A549 treated with Hydrocortisone at 1 μM for 4 hours (cell line): ENCODE measurements at places on chromosomes 7 and 10. TPM values are rescaled to one million over a fixed set of nuclear protein-coding genes. Genes with fewer than 3 reads are reported as not detected.

Gene DEPP1
- total RNA-seq: 1.5 to 3.2 TPM (median 2.0 TPM) in 5 replicates

Gene IMMP2L
- 16.3 to 21.6 TPM (median 18.7 TPM) in 5 replicates for total RNA-seq

Gene AS3MT
- total RNA-seq: 3.0 to 4.3 TPM (median 3.9 TPM) in 5 replicates

Gene ZNF425
- 1.1 to 1.7 TPM (median 1.4 TPM) in 5 replicates for total RNA-seq

Gene ANKRD30A
- total RNA-seq: 0.36 to 0.99 TPM (median 0.86 TPM) in 5 replicates

Gene ACTL6B
- not detected in 5 replicates for total RNA-seq

Gene EVX1
- 0.07 to 0.22 TPM (median 0.13 TPM) in 5 replicates for total RNA-seq

Gene EPO
- not detected in 5 replicates for total RNA-seq

Gene EEPD1
- 54.5 to 61.6 TPM (median 58.0 TPM) in 5 replicates for total RNA-seq

Gene VWDE
- 0.31 to 0.70 TPM (median 0.43 TPM) in 5 replicates for total RNA-seq

Gene TMEM229A
- not detected in 5 replicates for total RNA-seq

Gene ACSM6
- not detected in 5 replicates for total RNA-seq

Gene SSC4D
- total RNA-seq: 0.71 to 1.4 TPM (median 1.1 TPM) in 5 replicates

Gene LGI1
- total RNA-seq: not detected in 5 replicates

Gene PPP1R9A
- 2.8 to 4.6 TPM (median 3.7 TPM) in 5 replicates for total RNA-seq

Gene ACSL5
- 0.29 to 0.46 TPM (median 0.41 TPM) in 5 replicates for total RNA-seq

Gene PRLHR
- total RNA-seq: not detected in 5 replicates

Gene DDC
- 0.54 to 1.3 TPM (median 0.85 TPM) in 5 replicates for total RNA-seq

Gene CDK14
- total RNA-seq: 0.07 to 0.42 TPM (median 0.21 TPM) in 5 replicates

Gene ASZ1
- total RNA-seq: not detected in 5 replicates

Gene GSAP
- total RNA-seq: 2.7 to 3.7 TPM (median 3.3 TPM) in 5 replicates

Gene TUBB8
- total RNA-seq: 0.06 to 0.22 TPM (median 0.15 TPM) in 3 of 5 replicates, not detected in the others

Gene LIMK1
- total RNA-seq: 29.7 to 34.2 TPM (median 32.1 TPM) in 5 replicates

Gene UNC5B
- total RNA-seq: 2.5 to 3.3 TPM (median 3.1 TPM) in 5 replicates

Gene LEP
- not detected in 5 replicates for total RNA-seq

Gene ITIH5
- 0.02 to 0.20 TPM (median 0.13 TPM) in 5 replicates for total RNA-seq

Gene STAG3
- 0.07 to 0.52 TPM (median 0.15 TPM) in 5 replicates for total RNA-seq

Gene CCM2
- 39.8 to 53.1 TPM (median 45.7 TPM) in 5 replicates for total RNA-seq

Gene UTF1
- total RNA-seq: 0.10 TPM in 1 of 5 replicates, not detected in the others

Gene ACTR3C
- not detected in 5 replicates for total RNA-seq

Gene LIPF
- 0.06 TPM in 1 of 5 replicates, not detected in the others for total RNA-seq

Gene KIAA1217
- 1.1 to 1.7 TPM (median 1.4 TPM) in 5 replicates for total RNA-seq

Gene ADGRA1
- total RNA-seq: 0.15 to 0.34 TPM (median 0.23 TPM) in 5 replicates

Gene CAV2
- 153 to 198 TPM (median 178 TPM) in 5 replicates for total RNA-seq
